ENCODE measurements at places on chromosomes 2 and 18. TPM values are rescaled to one million over a fixed set of nuclear protein-coding genes. Genes with fewer than 3 reads are reported as not detected.
A peak's percentile ranks its signal among the peaks of the same experiment; 100 is the strongest.

DNA sequence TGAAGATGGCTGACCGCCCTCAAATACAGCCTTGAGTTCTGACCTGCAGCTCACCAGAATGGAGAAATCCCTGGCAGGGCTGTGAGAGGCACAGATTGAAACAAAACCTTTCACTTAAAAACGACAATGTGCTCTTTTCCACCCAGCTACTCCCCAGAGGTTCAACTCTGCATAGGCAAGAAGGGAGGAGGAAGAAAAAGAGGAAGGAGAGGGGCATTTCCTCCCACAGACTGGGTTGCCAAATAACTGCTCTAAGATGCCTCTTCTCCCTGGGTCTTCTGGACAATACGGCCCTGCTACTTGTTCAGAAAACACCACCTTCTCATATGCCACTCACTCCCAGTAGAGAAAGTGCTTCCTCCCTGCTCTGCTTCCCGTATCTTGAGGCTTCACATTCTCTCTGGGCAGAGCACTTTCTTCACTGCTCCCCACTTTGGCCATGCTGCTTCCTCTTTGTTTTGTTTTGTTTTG, 136.4 kb upstream of the SLC1A4 start:
- no peak for DNase-seq
- H3K4me3 ChIP-seq, result no peak overlapping the region
- H3K4me1 ChIP-seq, result peaks cover 16% of the 10 kb centered on the region
- peak overlapping the region; percentile 58 for H3K27ac ChIP-seq
- H3K36me3 ChIP-seq, result no peaks in the 10 kb centered on the region
- no peaks in the 10 kb centered on the region for H3K27me3 ChIP-seq

- no peaks in the 10 kb centered on the region for H3K27me3 ChIP-seq
- no peak overlapping the region for H3K27ac ChIP-seq
These were observed 518.1 kb upstream of the VRK2 start for GRCh38 chr2:57528499-57528898.

GRCh38 chr2:203928849-203929248, 7.7 kb upstream of the ICOS start:
- no peaks in the 10 kb centered on the region for H3K27me3 ChIP-seq
- no peak for DNase-seq
- H3K4me1 ChIP-seq, result no peaks in the 10 kb centered on the region
- H3K4me3 ChIP-seq, result no peak overlapping the region

DNA sequence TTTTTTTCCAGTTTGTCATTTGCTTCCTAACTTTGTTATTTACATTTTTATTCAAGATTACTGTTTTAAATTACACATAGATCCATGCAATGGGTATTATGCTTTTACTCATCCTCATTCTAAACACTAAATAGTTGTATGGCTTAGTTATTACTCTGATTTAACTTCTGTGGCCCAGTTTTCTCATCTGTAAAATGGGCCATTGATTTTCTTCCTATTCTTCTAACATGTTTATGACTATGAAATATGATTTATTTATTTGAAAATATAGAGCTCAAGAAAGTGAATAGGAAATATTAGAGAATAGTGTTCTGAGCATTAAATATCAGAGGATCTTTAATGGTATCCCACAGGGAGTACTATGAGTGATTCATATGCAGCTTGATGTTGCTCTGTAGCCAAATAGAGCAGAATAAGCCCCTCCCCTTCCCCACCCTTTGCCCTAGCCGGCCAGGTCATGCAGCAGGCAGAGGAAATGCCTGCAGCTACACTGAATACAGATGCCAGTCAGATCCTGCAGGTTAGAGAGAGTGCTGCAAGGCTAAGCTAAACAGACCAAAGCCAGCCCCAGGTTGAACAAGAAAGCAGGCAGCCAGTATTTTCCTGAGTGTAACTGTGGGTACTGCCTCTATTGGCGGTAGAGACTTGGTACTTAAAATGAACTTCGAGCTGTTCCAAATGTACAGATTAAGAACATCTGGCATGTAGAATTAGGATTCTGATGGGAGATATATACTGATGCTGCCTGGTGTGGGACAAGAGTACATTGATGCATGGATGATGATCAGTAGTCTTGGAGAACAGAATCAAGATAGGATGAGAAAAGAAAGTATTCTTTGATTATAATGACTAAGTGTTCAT, 11.7 kb upstream of the ACYP2 start:
- no peaks in the 10 kb centered on the region for H3K36me3 ChIP-seq
- H3K27ac ChIP-seq, result no peak overlapping the region
- peaks cover 27% of the 10 kb centered on the region for H3K4me1 ChIP-seq
- peak; percentile 55 for DNase-seq
- no peaks in the 10 kb centered on the region for H3K27me3 ChIP-seq

- peaks cover 6% of the 10 kb centered on the region for H3K4me1 ChIP-seq
- H3K27me3 ChIP-seq, result no peaks in the 10 kb centered on the region
- no peak overlapping the region for H3K4me3 ChIP-seq
- H3K27ac ChIP-seq, result no peak overlapping the region
These were observed 260.5 kb upstream of the THUMPD2 start for GRCh38 chr2:40039549-40039948.

DNA sequence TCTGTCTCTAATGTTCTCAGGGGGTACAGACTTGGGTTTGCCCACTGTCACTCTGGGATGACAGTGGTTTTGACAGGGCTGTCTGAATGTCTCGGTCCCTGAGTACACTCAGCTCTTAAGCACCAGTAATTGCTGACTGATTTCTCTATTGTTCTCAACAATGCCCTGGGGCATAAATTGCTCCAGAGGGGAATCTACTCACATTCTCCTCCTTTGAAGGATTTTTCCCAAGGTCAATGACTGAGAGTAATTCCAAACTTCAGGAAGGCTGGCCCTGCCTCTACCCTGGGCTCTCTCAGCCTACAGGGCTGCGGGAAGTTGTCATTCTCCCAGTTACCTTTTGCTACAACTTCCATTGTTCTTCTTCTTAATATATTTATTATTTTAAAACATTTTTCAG, 36.5 kb downstream of the MC2R start:
- no peaks in the 10 kb centered on the region for H3K27me3 ChIP-seq
- no peaks in the 10 kb centered on the region for H3K4me1 ChIP-seq
- H3K27ac ChIP-seq, result no peak overlapping the region

GRCh38 chr2:23709311-23709710, 217.6 kb downstream of the ATAD2B start:
- H3K4me1 ChIP-seq, result peaks cover 11% of the 10 kb centered on the region
- no peak overlapping the region for H3K27ac ChIP-seq
- H3K36me3 ChIP-seq, result peaks cover 13% of the 10 kb centered on the region
- H3K27me3 ChIP-seq, result no peaks in the 10 kb centered on the region
- DNase-seq, result no peak
- H3K4me3 ChIP-seq, result no peak overlapping the region

DNA sequence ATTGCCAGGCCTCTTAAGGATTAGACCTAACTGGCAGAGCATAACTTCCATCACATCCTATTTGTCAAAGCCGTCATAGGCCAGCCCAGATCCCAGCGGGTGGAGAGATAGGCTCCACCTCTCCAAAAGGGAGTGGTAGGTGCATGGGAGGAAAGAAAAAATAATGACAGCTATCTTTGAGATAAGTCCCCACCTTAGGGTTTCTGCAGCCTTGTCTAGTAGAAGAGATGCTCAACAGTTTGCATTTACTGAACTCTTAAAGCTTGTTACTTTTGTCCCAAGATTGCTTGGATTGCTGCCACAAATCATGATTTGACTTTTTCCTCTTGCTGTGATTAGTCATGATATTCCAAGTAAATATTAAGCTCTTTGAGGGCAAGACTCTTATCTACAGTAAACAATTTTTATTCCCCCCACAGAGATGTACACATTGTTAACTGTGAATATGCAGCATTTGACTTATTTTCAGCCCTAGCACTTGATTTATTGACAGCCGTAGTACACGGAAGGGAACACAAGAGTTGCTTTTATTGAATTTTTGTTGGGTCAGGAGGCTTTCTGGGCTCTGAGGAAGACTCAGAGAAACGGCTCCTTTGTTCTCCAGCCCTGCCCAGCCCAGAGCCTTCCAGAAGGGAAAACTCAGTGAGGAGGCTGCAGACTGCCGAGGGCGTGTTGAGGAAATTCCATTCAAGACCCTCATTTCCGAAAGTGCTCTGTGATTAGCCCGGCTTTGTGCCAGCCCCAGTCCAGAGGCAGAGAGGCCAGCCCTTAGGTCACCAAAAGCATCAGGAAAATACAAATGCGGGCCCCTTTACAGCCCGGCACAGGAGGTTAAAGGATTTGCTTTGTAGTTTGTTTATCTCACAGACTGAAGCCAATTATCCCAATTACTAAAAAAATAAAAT, 75.5 kb upstream of the ZNF532 start:
- peak; percentile 46 for DNase-seq
- H3K4me1 ChIP-seq, result peaks cover 5% of the 10 kb centered on the region
- no peaks in the 10 kb centered on the region for H3K27me3 ChIP-seq
- peak overlapping the region; percentile 56 for H3K27ac ChIP-seq
- no peak overlapping the region for H3K4me3 ChIP-seq

GDF7 gene
- polyA plus RNA-seq, result 0.22 TPM

DNA sequence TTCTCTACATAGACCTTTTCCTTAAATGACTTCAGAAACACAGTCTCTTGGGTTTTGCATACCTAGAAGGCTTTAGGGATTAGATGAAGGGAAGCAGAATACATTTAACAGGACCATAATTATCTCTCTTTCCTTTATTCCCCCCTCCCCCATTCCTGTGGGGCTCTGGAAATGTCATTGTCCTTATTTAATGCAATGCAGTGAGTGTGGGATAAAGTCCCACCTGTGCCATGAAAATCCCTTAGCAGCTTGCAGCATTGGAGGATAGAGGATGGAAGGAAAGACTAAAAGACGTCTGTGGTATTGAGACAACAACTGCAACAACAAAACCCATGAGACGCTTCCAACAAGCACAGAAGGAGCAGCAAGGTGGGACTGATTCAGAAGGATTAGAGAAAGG, 117.8 kb upstream of the DCC start:
- H3K36me3 ChIP-seq, result no peaks in the 10 kb centered on the region
- H3K4me1 ChIP-seq, result no peaks in the 10 kb centered on the region
- H3K27ac ChIP-seq, result no peak overlapping the region
- H3K4me3 ChIP-seq, result no peak overlapping the region
- no peaks in the 10 kb centered on the region for H3K27me3 ChIP-seq
- no peak for DNase-seq

UPP2 gene
- 0.07 TPM for polyA plus RNA-seq

RTP5 gene
- not detected for polyA plus RNA-seq

DNA sequence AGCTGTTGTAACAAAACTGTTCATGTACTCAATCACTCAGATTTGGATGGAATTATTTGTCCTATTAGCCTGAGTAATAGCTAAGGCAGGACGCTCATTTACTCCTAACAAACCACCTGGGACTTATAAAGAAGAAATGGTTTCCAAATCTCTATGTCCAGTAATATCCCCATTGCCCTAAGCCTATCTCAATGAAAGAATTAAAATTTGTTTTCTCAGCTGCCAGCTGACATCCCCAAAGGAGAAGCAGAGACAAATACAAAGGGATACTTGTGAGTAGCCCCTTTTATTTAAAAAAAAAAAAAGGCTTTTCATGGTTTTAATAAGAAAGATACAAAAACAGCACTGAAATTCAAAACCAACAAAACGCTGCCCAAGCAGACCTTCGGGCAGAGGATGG, 211.4 kb upstream of the PARD3B start:
- no peaks in the 10 kb centered on the region for H3K36me3 ChIP-seq
- no peak for DNase-seq
- no peaks in the 10 kb centered on the region for H3K4me1 ChIP-seq
- peaks cover 7% of the 10 kb centered on the region for H3K27me3 ChIP-seq
- H3K27ac ChIP-seq, result no peak overlapping the region

GRCh38 chr2:42969231-42970150, 177.1 kb upstream of the HAAO start:
- no peak for DNase-seq
- no peak overlapping the region for H3K4me3 ChIP-seq
- peaks cover 1% of the 10 kb centered on the region for H3K4me1 ChIP-seq
- no peaks in the 10 kb centered on the region for H3K36me3 ChIP-seq
- no peak overlapping the region for H3K27ac ChIP-seq
- no peaks in the 10 kb centered on the region for H3K27me3 ChIP-seq

GRCh38 chr2:172404824-172405223, 22.6 kb upstream of the ITGA6 start:
- DNase-seq, result no peak
- H3K4me1 ChIP-seq, result no peaks in the 10 kb centered on the region
- no peaks in the 10 kb centered on the region for H3K27me3 ChIP-seq
- H3K36me3 ChIP-seq, result no peaks in the 10 kb centered on the region

DNA sequence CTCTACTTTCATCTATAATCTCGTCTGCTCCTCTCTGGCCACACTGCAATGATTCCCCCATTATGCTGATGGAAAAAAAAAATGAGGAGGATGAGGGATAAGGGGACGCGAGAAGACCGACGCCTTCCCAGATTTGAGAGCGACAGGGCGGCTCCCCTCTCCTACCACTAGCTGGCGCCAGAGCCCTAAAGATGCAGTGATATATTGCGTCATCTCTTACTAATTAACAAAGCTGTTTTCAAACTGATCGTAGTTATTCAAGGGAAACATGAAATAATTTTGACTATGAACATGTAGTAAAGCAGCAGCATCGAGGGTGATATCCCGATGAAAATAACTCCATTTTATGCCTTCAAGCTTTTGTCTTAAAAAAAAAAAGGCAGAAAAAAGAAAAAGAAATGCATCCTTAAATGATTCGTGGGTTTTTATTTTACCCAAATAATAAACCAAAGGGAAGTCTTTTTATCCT, 48.0 kb upstream of the HNRNPA3 start:
- H3K27me3 ChIP-seq, result no peaks in the 10 kb centered on the region
- H3K4me1 ChIP-seq, result peaks cover 29% of the 10 kb centered on the region
- no peaks in the 10 kb centered on the region for H3K36me3 ChIP-seq
- peak overlapping the region; percentile 93 for H3K27ac ChIP-seq
- peak; percentile 86 for DNase-seq
- H3K4me3 ChIP-seq, result peak overlapping the region; percentile 26

TFCP2L1 gene
- 0.97 TPM for polyA plus RNA-seq

SERPINB12 gene
- not detected for polyA plus RNA-seq

DNA sequence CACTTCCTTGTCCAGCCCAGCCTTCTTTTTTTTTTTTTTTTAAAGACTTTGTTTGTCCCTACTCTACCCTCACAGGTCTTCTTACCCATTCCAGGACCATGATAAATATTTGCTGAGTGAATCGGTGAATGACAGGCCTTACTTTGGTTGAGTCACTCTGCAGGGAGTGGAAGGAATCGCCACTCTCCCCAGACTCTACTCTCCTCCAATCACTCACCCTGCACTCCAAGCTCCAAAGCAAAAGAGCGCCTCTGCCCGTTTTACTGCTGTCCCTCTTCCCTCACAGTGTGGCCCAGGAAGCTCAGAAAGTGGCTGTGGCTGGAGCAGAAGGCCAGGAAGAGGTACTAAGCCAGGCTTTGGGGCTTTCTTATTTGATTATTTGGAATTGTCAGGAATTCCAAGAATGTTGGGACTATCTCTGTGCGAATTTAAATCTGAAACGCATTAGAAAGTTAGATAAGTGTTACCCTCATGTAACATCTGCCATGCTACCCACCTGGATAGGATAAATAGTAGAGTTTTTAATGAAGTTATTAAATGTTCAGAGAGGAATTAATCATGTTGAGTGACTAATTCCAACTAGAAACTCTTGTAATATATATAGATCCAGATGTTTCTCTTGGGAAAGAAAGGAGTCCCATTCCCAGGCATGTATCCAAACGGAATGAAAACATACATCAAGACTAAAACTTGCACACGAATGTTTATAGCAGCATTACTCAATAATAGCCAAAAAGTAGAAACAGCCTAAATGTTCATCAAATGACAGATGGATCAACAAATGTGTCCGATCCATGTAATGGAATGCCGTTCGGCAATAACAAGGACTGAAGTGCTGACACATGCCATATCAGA, 43.0 kb upstream of the CHMP1B start:
- no peak overlapping the region for H3K4me3 ChIP-seq
- no peaks in the 10 kb centered on the region for H3K4me1 ChIP-seq
- H3K27me3 ChIP-seq, result no peaks in the 10 kb centered on the region
- no peaks in the 10 kb centered on the region for H3K36me3 ChIP-seq
- DNase-seq, result no peak
- H3K27ac ChIP-seq, result no peak overlapping the region

FTCDNL1 gene
- polyA plus RNA-seq, result 3.8 TPM

GAREM2 gene
- polyA plus RNA-seq, result 0.77 TPM
